NB4 (cell line): ENCODE measurements at places on chromosomes 1 and 21.

DNA sequence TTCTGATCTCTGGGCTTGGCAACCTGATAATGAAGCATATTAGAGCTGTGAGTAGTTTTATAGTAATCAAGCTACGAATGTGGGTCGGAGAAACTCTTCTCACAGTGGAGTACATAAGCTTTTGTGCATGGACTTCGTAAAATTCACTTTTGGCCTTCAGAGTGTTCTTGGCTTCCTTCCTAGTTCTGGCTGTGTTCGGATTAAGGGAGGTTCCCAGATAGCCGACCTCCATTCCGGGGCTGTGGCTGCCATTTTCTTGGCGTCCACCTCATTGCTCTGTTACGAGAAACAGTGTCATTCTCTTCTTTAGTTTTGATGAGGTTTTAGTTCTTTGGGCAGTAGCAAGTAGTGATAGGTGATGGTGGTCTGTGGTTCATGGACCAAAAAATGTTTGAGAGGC is 26.3 kb downstream of the CAMTA1 start:
- no peak for DNase-seq

- DNase-seq: no peak
These were observed 41.0 kb upstream of the PTPRC start for GRCh38 chr1:198597690-198598430.

DNA sequence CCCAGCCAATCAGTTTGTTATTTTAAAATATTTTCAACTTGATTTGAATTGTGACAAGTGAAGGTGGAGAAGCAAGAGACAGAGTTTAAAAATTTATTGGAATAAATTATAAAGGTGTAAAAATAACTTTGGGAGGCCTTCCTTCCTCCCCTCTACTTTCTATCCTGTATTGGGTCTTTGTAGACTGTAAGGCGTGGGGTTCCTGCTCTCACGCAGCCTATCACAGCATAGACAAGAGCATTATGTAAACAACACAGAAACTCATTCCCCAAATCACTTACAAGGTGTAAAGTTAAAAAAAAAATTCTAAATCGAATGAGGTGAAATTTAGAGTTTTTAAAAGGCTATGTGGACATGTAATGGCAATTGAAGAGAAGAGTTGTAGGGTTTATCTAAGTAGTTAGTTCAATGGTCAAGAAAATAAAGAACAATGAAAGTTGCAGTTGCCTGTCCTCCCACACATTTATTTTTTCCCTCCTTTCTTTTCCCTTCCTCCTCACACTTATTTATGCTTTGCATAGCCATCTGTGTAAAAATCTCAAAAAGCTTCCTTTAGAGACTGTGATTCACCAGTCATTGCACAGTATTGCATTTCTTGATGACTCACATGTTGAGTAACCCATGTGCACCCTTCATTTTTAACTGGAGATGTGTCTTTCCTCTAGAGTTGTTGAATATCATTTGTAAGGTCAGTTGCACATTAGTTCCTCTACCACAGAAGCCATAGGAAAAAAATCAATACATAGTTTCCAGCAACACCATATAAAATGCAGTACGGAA is 242.2 kb downstream of the PTPRC start:
- peak; percentile 93 for DNase-seq

- no peak for DNase-seq
These were observed 49.3 kb downstream of the PTGFR start for GRCh38 chr1:78540048-78540447.

DNA sequence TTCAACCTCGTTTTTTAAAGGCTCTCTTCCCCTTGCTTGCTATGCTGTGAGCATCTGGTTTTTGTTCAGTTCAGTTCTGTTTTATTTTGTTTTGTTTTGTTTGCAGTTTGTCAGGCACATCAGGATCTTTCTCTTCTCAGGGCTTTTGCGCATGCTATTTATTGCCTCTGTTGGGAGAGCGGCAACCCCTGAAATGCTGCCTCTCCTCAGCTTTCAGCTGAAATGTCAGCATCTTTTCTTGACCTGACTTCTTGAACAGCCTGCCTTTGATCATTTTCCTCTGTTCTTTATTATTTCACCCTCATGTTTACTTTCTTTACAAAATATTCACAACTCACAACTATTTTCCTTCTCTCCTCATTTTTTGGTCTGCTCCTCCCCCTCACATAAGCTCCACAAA is 50.4 kb upstream of the RC3H1 start:
- DNase-seq: no peak

GRCh38 chr1:44855742-44856141 is 12.7 kb upstream of the PTCH2 start:
- no peak for DNase-seq
